Brain microvascular endothelial cell (primary cell): ENCODE measurements at places on chromosomes 1 and 21.
A peak's percentile ranks its signal among the peaks of the same experiment; 100 is the strongest.

- DNase-seq, result no peak
These were observed 11.3 kb downstream of the ADARB1 start for GRCh38 chr21:45085700-45086099.

DNA sequence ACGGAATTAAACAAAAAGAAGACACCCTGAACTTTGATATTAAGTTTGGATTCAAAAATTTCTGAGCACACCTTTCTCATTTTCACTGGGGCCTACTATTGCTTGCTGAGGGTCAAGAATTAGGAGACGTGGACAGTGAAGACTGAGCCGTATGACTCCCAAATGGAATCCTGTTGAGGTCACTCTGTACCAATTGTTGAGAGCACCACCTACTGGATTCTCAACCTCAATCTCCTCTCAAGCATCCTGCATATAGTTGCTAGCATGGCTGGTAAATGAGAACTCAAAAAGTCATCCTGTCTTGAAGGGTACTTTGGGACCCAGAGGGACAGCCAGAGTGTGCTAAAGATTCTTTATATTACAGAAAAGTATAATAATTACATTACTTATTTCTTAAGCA, 20.2 kb upstream of the MTR start:
- peak; percentile 15 for DNase-seq

GRCh38 chr1:67469431-67469830, 39.2 kb upstream of the SERBP1 start:
- DNase-seq, result no peak

GRCh38 chr21:40803101-40803500, 43.9 kb downstream of the DSCAM start:
- no peak for DNase-seq

- DNase-seq, result no peak
These were observed 134.1 kb downstream of the CRB1 start for GRCh38 chr1:197402189-197402588.

DNA sequence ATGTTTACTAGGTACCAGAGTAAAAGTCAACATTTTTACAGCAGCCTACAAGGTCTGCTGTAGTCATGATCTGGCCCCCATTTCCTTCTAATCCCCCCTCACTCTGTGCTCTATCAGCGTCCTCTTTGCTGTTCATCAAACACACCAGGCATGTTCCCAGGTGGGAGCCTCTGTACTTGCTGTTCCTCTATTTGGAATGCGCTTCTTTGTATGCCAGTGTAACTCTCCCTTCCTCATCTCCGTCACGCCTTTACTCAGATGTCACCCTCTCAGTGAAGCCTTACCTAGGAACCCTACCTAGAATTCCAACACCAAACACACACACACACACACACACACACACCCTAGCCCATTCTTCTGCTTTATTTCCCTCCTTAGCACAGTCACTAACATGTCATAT, 21.0 kb downstream of the TP53BP2 start:
- no peak for DNase-seq

GRCh38 chr1:203915811-203916210, 54.4 kb downstream of the SNRPE start:
- no peak for DNase-seq

- no peak for DNase-seq
These were observed 73.8 kb upstream of the DUSP10 start for GRCh38 chr1:221815660-221816059.

- no peak for DNase-seq
These were observed 351.6 kb upstream of the NCAM2 start for GRCh38 chr21:20646431-20647165.

DNA sequence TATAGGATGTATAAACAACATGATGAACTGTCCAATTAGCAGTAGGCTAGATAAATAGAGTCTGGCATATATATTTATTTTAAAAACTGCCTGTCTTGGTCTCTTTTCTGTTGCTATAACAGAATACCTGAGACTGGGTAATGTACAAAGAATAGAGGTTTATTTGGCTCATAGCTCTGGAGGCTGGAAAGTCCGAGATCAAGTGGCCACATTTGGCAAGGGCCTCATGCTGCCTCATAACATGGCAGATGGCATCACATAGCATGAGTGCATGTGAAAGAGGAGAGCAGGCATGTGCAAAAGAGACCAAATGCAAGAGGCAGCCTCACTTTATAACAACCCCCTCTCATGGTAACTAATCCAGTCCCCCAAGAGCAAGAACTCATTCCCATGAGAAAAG, 6.0 kb downstream of the STYXL2 start:
- DNase-seq, result no peak

GRCh38 chr1:61163355-61163754, 81.0 kb downstream of the NFIA start:
- no peak for DNase-seq

DNA sequence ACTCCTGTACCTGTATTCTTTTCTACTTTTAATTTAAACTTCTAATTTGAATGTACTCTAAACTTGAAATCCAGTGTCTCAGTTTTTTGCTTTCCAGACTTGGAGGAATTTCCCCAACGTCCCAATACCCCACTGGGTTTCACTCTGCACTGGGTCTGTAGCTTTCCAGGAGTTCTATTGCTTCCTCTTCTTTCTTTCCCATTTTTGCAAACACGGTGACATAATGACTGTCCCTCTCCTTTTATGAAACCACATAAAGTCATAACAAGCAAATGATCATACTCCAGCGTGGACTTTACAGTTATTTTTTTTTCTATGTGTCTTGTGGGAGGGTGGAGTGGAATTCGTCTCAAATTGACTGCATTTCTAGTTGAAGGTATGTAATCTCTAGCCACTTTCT, 97.1 kb downstream of the FASLG start:
- no peak for DNase-seq

- no peak for DNase-seq
These were observed 11.8 kb upstream of the RPF1 start for GRCh38 chr1:84467298-84467697.

DNA sequence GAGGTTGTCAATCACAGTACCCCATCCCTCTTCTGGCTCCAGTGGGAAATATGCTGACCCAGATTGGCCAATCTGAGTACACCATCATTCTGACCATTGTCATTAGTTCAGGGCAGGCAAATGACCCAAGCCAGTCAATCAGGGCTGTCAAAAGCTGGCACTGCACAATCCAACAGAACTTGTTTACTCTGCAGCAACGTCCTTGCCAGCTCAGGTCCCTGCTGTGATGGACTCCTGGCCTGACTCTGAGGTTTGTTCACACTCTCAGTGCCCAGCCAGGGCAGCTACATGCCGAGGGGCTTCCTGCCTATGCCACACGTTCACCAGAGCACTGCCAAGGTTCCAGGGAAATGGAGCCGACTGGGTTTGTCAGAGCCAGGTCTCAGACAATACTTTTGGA, 14.7 kb upstream of the OVAAL start:
- no peak for DNase-seq

- no peak for DNase-seq
These were observed 14.9 kb downstream of the MAP7D1 start for GRCh38 chr1:36170643-36171412.

DNA sequence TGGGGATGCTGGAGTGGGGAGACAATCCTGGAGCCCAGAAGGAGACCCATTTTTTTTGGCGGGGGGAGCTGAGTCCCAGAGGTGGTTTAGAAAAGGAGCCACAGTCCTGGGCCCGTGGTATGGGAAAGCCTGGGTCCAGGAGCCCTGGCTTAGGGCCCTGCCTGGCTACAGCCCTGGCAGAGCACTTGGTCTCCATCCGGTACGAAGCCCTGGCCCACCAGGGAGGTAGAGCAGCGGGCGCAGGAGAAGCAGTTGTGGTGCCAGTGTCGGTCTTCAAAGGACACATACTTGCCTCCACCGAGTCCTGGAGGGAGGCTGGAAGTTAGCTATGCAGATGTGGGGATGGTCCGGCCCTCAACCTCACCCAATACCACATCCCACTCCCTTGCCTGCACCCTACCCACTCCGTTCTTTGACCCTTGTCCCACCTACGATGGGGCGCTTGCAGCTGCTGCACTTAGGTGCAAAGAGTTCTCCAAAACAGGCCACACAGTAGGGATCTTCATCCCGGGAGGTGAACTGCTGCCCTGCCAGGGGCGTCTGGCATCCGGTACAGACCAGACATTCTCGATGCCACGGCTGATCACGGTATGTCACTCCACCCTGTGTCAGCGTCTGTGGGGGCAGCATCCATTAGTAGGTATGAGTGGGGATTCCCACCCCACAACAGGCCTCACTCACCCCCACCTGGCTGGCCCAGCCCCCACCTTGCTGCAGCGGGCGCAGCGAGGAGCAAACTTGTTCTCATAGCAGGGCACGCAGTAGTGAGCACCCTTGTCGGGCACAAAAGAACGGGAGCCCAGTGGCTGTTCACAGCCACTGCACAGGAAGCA, 7.7 kb upstream of the SF3A3 start:
- DNase-seq, result no peak
